Ascending aorta (tissue), 2 donors: ENCODE measurements at places on chromosomes 2 and 18.

DNA sequence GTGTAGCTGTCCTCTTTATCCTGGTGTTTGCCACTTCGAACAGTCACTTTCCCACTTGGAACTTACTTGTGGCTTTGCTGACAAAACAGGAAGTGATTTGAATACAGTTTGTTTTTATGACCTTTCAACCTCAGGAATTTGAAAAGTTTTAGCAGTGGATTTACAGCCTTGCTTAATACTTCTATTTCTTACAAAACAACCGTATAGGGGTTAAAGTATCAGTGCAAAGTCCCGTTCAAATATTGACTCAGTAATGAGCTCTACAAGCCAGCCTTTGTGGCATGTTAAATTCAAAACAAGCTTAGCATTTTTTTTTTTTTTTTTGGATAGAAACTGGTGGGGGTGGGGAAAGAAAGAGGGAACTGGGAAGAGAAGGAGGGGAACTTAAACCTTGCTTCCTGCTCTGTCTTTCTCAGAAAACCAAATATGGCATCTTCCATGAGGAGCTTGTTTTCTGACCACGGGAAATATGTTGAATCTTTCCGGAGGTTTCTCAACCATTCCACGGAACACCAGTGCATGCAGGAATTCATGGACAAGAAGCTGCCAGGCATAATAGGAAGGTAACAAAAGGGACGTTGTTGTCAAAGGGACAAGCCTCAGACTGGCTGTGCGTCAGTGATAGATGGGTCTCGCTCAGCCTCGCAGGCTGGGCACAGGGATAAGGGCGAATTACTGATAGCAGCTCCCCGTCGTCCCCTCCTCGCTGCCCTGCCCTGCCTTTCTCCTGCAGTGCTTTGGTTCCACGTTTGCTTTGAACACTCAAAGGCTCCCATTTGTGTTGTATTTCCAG, at the start of gene HNMT:
HNMT (plus strand) TSS at position 408 of the 793 bp plus-strand sequence; CDS start at position 427, 19 bp downstream.
- no peaks in the 10 kb centered on the region for H3K27me3 ChIP-seq
- H3K36me3 ChIP-seq: no peaks in the 10 kb centered on the region
- H3K4me1 ChIP-seq: peaks cover 18% of the 10 kb centered on the region
- H3K27ac ChIP-seq: peak within 1 kb of the TSS; percentile 90

GRCh38 chr2:122329278-122329677, 573.8 kb downstream of the TSN start:
- H3K27ac ChIP-seq: no peak overlapping the region
- no peaks in the 10 kb centered on the region for H3K36me3 ChIP-seq
- no peaks in the 10 kb centered on the region for H3K27me3 ChIP-seq

- no peak overlapping the region for H3K27ac ChIP-seq
- no peak overlapping the region for H3K4me3 ChIP-seq
- no peaks in the 10 kb centered on the region for H3K4me1 ChIP-seq
- H3K36me3 ChIP-seq: no peaks in the 10 kb centered on the region
- no peak for DNase-seq
These were observed 421.4 kb downstream of the SETBP1 start for GRCh38 chr18:45102126-45102525.

GRCh38 chr2:10195278-10196109, 73.0 kb downstream of the RRM2 start:
- no peak for DNase-seq
- H3K27me3 ChIP-seq: no peaks in the 10 kb centered on the region
- H3K4me3 ChIP-seq: no peak overlapping the region
- no peaks in the 10 kb centered on the region for H3K4me1 ChIP-seq

DNA sequence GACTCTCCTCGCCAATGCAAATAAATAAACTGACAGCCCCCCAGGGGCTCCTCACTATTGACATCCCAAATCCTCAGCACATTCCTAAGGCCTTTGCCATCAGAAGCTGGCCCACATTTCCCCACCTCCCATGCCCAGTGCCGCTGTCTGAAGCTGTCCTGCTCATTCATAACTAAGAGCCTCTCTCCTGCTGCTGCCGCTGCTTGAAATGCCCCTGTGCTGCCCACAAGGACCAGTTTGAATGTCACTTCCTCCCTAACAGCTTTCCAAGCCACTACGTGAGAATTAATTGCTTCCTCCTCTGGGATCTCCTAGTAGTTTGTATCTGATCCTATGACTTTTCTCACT, 151.6 kb upstream of the CAPN13 start:
- no peaks in the 10 kb centered on the region for H3K36me3 ChIP-seq
- no peaks in the 10 kb centered on the region for H3K27me3 ChIP-seq
- no peak overlapping the region for H3K27ac ChIP-seq
- H3K4me3 ChIP-seq: no peak overlapping the region

- H3K4me1 ChIP-seq: no peaks in the 10 kb centered on the region
- no peaks in the 10 kb centered on the region for H3K36me3 ChIP-seq
- DNase-seq: no peak
- H3K27me3 ChIP-seq: no peaks in the 10 kb centered on the region
- H3K4me3 ChIP-seq: no peak overlapping the region
These were observed 233.0 kb upstream of the NOL4 start for GRCh38 chr18:34457761-34458160.
